ENCODE measurements at places on chromosomes 6 and 20.

GRCh38 chr6:142698751-142699150 lies 246.2 kb downstream of the HIVEP2 start:
- peak; percentile 20 for DNase-seq

DNA sequence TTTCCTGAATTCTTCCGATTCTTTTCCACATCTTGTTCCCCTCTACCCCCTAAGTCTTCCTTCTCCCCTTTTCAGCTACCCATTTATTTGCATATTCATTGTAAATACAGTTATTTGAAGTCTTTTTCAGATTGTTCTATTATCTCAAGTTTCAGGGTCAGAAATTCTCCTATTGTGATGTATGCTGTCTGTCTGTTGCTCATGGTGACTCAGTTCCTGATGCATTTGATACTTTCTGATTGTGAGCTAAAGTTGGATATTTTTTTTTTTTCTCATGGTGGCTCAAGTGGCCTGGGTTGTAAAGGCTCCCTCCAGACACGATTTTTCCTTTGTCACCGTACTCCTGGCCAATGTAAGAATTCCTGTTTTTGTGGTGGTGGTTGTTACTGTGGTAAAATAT lies 4.9 kb upstream of the PI16 start:
- DNase-seq: no peak

- DNase-seq: no peak
These were observed 850.5 kb upstream of the MAP3K7 start for GRCh38 chr6:91437315-91437729.

GRCh38 chr6:89035252-89036101 lies 45.1 kb upstream of the PNRC1 start:
- DNase-seq: peak; percentile 58
